ENCODE measurements at places on chromosomes 3 and 15. TPM values are rescaled to one million over a fixed set of nuclear protein-coding genes. Genes with fewer than 3 reads are reported as not detected.

- DNase-seq = no peak
Observed at GRCh38 chr3:73624821-73625665, at the start of gene PDZRN3. PDZRN3 (minus strand) TSS chr3:73624941.

DNA sequence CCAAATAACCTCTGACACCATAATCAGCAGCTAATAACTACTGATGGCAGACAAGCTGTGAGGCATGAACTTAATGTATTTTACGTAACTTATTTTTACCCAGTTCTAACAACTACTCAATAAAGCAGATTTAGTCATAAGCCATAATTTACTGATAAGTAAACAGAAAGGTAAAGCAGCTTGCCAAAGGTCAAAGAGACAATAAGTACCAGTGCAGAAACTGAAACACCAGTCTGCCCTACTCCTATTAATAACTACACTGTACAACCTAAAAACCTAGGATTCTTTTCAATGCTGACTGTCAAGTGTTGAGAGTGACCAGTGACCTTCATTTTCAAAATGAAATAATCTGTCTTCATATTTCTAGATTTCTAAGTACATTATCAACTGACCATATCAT, 152.2 kb downstream of the NR2E3 start:
- no peak for DNase-seq

CAMP gene
- 1.5 TPM for total RNA-seq

CACNA2D3 gene
- 17.2 TPM for total RNA-seq

DNA sequence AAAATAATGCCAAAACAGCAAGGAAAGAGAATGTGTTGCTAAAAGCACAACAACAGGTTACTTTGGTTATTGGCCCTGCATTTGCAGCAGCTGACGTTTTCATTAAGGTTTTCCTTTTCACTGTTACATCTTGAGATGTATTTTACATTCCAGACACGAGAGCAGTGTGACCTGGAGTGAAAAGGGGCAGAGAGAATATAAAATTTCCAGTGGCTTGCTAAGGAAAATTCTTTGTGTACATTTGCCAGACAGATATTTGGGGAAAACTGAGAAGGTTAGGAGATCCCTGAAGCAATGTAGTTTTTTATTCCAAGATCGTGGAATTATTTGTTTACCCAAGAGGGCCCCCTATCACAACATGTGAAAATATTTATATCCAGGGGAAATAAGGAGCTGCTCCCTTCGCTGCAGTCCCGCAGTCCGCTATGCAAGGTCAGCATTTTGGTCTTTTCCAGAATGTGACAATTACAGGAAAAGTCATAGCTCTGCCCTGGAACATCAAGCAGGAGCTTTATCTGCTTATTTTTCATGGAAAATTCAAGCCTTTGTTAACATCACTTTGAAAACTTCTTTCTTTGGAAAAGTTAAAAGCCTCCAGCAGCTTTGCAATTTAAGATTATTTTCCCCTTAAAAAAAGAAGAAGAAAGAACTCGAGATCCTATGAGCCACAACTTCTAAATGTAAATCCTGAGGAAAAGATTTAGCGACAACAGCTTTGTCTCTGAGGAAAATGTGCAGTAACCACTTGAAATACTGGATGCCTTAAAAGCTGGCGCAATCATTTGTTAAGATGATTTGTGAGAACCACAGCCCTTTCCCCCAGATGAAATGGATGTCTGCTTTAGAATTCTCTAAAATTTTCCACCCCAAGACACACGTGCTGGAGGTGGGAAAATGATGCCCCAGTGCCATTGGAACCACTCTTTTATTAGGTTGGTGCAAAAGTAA, 256.4 kb upstream of the TPM1 start:
- DNase-seq = no peak

DNA sequence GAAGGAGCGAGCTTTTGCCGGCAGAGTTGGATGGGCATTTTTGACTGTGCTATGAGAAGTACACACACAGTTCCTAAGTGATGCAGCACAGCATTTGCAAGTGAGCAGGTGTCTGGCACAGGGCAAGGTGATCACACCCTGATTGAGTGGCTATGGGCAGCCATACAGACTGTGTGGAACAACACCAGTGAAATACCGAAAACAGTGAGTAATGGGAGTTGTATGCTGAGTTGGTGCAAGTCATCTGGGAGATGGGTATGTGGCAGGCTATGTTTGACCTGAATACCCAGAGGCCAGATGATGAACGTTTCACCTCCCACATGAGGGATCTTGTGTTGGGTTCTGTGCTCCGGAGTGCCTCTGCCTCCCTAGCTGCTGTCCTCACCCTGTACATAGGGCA, 53.5 kb upstream of the TIPARP start:
- no peak for DNase-seq

DNA sequence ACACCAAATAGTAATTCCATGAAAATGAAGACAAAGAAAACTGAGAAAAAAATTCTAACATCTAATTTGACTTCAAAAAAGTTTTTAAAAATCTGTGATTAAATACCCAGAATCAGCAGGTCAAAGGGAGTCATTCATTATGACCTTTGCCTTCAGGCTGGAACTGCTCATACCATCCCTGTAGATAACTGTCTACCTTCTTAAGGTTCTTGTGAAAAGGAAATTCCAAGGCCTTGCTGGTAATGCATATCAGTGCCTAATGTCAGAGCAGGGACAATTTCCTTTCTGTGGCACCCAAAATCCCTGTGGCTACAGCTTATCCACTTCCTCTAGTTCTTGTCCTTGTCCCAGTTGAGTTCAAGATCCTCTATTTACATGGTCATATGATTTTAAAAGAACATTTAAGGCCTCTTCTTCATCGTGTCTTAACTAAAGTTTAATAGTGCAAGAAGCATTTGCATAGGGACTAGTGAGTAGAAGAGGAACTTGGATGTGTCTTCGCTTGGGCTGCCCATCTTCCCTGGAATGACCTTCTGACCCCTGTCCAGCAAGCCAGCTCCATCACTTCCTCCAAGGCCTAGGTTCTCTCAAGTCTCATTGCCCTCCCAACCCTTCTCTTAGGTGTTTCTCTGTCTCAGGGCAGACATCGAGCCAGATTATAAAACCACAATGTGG, 8.7 kb upstream of the PLCL2 start:
- no peak for DNase-seq

- DNase-seq = peak; percentile 84
Observed at GRCh38 chr15:69475769-69476358, 23.2 kb downstream of the RPLP1 start.

TMCO5A gene
- not detected for total RNA-seq

GRCh38 chr3:153591561-153592245, 429.7 kb downstream of the RAP2B start:
- DNase-seq = no peak

- no peak for DNase-seq
Observed at GRCh38 chr15:65964792-65965433, 95.6 kb downstream of the RAB11A start.

DNA sequence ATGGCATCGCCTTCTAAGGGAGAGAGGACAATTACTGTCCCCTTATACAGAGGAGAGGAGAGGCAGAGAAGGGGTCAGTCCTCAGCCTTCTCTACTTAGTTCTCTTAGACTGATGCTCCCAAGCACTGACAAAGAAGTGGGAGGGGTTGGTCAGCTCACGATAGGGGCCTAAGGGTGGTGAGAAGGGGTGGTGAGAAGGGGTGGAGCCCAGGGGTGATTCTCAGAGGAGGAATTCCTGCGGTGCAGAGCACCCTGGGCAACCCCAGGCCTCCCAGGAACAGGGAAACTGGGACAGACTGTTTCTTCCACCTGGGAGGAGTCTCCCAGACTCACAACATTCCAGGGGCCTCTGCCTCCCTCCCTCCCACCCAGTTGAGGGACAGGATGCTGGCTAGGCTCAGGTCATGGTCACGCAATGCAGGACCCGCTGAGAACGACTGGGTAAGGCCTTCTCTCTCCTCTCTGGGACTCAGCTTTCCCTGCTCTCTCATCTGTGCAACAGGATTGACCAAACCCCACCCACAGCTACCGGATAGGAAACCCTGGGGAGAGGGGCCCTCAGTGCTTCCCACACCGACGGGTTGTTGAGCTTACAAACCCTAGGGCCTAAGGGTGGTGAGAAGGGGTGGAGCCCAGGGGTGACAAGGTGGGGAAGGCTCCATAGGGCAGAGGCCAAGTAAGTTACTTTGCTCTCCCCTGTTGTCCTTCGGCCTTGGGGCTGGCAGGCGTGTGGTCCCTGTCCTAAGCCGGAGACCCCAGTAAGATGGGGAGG, 1.5 kb downstream of the TPRA1 start:
- DNase-seq = no peak

ZBED2 gene
- not detected for total RNA-seq

ANKRD63 gene
- 0.44 TPM for total RNA-seq

LMCD1 gene
- 73.5 TPM for total RNA-seq

DNA sequence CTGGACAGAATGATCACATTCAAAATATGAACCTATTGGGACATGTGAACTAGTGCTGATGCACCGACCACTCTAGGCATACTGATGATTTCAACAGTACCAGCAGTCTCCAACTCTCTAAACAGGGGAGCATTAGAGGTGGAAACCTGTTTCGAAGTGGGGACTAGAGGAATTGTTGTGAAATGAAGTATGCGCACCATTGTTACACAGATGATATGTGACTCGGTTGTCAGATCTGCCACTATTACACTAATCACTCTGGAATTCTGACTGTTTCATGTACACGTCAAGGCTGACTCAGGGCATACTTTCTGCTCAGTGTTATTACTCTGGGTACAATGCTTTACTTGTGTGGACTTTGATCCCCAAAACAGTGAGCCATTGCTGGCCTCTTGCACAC, 198.2 kb upstream of the UBE2E2 start:
- no peak for DNase-seq

C3orf49 gene
- total RNA-seq = not detected

CTXN2 gene
- not detected for total RNA-seq

- no peak for DNase-seq
Observed at GRCh38 chr3:192422321-192422996, 304.9 kb downstream of the FGF12 start.

DNA sequence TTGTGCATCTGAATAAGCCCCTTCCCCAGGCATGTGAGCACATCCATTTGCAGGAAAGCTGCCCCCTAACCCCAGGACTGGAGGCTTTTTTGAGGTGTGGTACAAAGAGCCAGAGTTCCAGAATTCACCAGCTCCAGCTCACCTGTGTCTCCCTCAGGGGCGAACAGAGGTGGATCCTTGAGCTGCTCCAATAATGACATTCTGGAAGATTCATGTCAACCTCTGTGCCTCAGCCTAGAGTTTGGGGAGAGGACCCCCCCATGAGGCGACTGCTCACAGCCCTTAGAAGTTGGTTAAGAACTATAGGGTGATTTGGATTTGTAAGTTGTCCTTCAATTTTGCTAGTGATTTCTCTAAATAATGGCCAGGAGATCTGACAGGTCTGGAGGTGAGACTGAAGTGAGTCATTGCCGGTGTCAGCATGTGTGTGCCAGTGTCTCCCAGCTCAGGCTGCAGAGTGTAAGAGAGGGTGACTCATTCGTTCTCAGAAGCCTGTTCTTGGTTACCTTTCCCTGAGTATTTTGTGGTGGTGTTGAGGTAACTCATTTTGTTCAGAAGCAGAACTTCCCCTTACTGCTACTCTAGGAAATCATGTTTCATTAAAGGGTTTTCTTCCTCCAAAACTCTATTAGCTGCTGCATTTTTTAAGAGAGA, 136.9 kb upstream of the TOPAZ1 start:
- DNase-seq = no peak

- no peak for DNase-seq
Observed at GRCh38 chr15:33742800-33743199, 225.5 kb upstream of the CHRM5 start.

GABRA5 gene
- total RNA-seq = 0.59 TPM

DNA sequence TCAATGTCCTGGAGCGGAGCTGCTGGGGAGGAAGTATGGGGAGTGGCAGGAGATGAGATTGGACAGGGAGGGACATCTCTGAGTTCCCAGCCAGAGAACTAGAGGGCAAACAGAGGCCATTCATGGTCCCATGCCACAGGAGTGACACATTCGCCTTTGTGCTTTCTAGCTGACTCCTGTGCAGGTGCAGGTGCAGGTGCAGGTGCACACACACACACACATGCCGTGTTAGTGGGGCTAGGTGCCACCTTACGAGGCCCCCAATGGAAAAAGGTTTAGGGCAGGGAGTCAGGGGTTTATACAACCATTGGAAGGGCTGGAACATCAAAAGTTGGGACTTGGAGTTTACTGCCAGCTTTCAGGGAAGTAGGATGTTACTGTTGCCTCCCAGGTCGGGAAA, 52.0 kb downstream of the TPRA1 start:
- no peak for DNase-seq

DNA sequence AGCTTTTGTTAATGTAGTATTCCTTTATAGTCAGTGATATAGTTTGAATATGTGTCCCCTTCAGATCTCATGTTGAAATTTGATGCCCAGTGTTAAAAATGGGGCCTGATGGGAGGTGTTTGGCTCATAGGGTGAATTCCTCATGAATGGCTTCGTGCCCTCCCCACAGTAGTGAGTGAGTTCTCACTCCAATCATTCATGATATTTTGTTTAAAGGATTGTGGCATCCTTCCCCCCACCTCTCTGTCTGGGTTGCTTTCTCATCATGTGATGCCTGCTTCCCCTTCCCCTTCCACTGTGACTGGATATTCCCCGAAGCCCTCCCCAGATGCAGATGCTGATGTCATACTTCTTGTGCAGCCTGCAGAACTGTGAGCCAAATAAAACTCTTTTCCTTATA, 649.8 kb upstream of the NR2F2 start:
- no peak for DNase-seq

GRCh38 chr3:101532783-101533602, 20.0 kb upstream of the SENP7 start:
- no peak for DNase-seq

GRCh38 chr3:182650568-182651128, 142.7 kb upstream of the ATP11B start:
- DNase-seq = no peak

SKOR1 gene
- total RNA-seq = not detected

BOC gene
- 15.4 TPM for total RNA-seq

DNA sequence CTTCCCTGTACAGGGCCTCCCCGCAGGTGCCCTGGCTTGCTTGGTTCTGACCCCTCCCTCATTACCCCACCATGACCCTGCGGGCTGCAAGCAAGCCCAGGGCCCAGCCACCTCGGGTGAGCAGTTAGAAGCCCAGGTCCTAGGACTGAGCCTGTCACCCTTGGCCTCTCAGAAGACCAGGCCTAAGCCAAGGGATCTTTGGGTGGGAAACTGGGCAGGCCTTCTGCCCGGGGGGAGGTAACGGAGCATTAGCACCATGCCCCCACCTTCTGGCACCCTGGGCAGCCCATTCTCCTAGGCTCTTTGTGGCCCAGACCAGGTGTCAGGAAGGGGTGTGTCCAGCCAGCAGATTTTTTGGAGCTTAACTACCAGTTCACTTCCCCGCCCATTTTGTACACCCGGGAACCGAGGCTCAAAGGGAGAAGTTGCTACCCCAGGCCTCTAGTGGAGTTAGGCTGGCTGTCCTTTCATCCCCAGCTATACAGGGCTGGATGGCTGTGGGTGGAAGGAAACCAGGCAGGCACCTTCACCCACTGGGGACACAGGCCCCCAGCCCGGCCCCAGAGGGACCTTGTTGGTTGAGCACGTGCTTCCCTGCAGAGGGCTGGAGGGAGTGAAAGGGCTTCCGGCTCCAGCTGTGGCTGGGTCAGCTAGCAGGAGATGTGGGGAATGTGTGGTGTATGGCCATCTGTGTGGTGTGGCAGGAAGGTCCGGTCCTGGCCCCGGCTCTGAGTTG, 1.4 kb downstream of the CSK start:
- no peak for DNase-seq

- DNase-seq = no peak
Observed at GRCh38 chr3:353191-353739, 156.7 kb downstream of the CHL1 start.

All from right atrium auricular region (tissue), 2 donors.